Mesenchymal stem cell (in vitro differentiated cells and primary cell): ENCODE measurements at places on chromosomes 4 and X.
A peak's percentile ranks its signal among the peaks of the same experiment; 100 is the strongest.

- no peak overlapping the region for H3K27ac ChIP-seq
- no peaks in the 10 kb centered on the region for H3K36me3 ChIP-seq
- no peaks in the 10 kb centered on the region for H3K27me3 ChIP-seq
- DNase-seq = no peak
- H3K4me3 ChIP-seq = no peak overlapping the region
Measured at GRCh38 chrX:15165832-15166231, 104.1 kb downstream of the ASB9 start.

DNA sequence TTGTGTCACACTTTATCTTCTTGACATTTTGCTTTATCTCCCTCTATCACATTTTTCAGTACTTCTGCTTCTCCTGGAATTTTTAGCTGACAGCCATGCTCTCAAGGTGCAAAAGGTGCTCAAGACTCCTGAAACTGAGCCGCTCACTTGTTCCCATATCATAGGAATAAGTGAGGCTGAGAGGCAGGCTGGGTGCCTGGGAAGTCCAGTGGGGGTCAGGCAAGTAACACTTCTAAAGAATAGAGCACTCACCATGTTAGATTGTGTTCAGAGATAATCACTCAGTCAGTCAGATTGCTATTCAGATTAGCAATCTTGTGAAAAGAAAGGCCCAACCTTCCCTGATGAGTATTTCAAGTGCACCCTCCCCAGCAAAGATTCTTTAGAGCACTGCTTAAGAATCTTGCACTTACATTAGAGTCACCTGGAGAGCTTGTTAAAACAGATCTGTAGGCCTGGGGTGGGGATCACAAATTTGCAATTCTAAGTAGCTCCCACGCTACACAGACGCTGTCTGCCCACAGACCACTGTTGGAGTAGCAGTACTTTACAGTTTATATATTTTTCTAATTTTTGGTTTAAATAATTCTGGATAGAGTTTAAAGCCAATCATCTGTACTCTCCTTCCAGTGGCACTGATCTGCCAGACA, 23.1 kb upstream of the LRAT start:
- no peaks in the 10 kb centered on the region for H3K27me3 ChIP-seq
- no peaks in the 10 kb centered on the region for H3K36me3 ChIP-seq
- H3K27ac ChIP-seq = no peak overlapping the region
- H3K4me3 ChIP-seq = no peak overlapping the region

GRCh38 chr4:87038837-87039615, 104.2 kb downstream of the AFF1 start:
- peak overlapping the region; percentile 87 for H3K27ac ChIP-seq
- H3K4me3 ChIP-seq = peak overlapping the region; percentile 3
- no peaks in the 10 kb centered on the region for H3K36me3 ChIP-seq
- H3K4me1 ChIP-seq = peaks cover 27% of the 10 kb centered on the region
- no peaks in the 10 kb centered on the region for H3K27me3 ChIP-seq

DNA sequence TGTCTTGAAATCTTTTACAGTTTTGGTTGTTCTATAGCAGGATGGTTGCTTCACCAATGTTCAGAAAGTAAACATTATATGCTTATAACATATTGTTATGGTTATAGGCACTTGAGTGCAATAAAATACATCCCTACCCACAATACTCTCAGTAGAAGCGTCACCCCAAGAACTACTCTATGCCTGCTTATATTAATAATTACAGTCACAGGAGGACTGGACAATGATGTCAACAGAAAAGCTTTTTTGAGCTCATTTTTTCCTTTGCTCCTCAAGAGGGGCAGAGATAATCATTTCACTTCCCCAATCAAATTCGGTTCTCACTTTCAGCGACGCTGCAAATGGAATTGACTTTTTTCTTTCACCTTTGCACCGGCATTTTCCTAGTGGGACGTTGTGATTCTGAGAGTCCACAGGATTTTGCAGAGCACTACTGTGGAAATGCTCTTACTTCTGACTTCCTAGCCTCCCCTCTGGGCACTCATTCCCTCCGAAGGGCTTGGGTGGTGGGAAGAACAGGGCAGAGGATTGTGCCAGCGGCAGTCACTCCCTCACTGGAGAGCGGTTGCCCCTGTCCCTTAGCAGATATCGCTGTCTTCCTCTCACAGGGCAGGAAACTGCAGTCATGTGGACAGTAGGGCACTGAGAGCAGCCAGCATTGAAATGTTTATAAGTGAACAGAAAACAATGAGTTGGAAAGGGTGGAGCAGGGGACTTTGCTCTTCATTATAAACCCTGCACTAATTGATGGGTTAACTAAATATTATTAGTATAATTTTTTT, 24.9 kb upstream of the SGMS2 start:
- H3K36me3 ChIP-seq = no peaks in the 10 kb centered on the region
- no peaks in the 10 kb centered on the region for H3K4me1 ChIP-seq
- H3K4me3 ChIP-seq = no peak overlapping the region
- H3K27me3 ChIP-seq = no peaks in the 10 kb centered on the region
- DNase-seq = no peak

DNA sequence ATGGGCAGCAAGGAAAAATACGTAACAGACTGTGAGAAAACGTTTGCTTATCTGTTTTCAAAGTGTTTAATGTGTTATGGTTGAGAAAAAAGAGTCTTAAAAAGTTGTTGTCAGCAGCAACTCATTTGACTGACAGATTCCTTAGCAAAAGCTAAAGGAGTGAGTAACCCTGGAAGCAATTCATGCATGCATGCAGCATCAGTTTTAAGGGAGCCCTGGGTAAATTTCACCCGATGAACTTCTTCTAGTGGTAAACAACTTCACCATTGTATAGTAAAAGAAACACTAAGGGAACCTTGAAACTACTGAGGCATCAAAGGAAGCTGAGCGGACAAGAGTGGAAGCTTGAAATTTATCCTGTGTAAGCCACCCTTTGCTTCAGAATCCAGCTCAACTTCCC, 583.2 kb upstream of the INTU start:
- H3K4me1 ChIP-seq = peaks cover 8% of the 10 kb centered on the region
- no peak overlapping the region for H3K4me3 ChIP-seq
- H3K27ac ChIP-seq = peak overlapping the region; percentile 84
- H3K27me3 ChIP-seq = no peaks in the 10 kb centered on the region

DNA sequence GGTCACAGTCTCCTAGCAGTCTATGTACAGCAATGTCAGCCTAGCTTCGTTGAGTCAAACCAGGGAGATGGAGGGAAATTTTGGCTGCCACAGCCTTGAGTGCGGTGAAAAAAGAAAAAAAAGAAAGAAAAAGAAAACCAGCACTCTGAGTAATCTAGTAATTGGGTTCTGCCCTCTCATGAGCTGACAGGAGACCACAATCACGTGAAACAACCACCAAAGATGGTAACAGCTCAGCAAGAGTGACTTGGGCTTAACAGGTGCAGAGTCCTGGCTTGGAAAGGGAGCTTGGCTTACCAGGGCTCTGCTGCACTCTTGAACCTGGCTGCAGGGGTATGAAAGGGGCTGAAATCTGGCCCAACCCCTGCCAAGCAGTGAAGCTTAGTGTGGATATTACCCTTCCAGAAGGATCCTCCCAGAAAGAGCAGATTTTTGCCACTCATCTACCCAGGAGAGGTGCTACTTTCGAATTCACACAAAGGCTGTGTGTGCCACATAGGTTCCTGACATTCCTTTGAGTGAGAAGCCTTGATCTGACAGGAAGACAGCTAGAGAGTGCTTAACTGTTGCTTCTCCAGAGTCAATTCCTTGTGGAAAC, 350.3 kb downstream of the PTTG2 start:
- H3K27me3 ChIP-seq = no peaks in the 10 kb centered on the region
- H3K36me3 ChIP-seq = no peaks in the 10 kb centered on the region
- no peak overlapping the region for H3K27ac ChIP-seq
- H3K4me1 ChIP-seq = peaks cover 2% of the 10 kb centered on the region

GRCh38 chr4:28357990-28358389, 1497.3 kb downstream of the STIM2 start:
- no peaks in the 10 kb centered on the region for H3K27me3 ChIP-seq
- no peak overlapping the region for H3K4me3 ChIP-seq
- DNase-seq = no peak
- H3K4me1 ChIP-seq = no peaks in the 10 kb centered on the region

- H3K4me3 ChIP-seq = peak overlapping the region; percentile 43
- DNase-seq = no peak
- peaks cover 1% of the 10 kb centered on the region for H3K4me1 ChIP-seq
- H3K36me3 ChIP-seq = no peaks in the 10 kb centered on the region
Measured at GRCh38 chr4:112818594-112818965, 181.6 kb downstream of the LARP7 start.

- H3K27me3 ChIP-seq = no peaks in the 10 kb centered on the region
- peak overlapping the region; percentile 80 for H3K27ac ChIP-seq
- DNase-seq = no peak
- H3K36me3 ChIP-seq = no peaks in the 10 kb centered on the region
- peaks cover 4% of the 10 kb centered on the region for H3K4me1 ChIP-seq
Measured at GRCh38 chr4:47531954-47532321, 46.9 kb downstream of the ATP10D start.

GRCh38 chr4:145213245-145213644, 32.9 kb upstream of the OTUD4 start:
- H3K4me1 ChIP-seq = no peaks in the 10 kb centered on the region
- H3K4me3 ChIP-seq = no peak overlapping the region
- DNase-seq = no peak
- no peaks in the 10 kb centered on the region for H3K36me3 ChIP-seq
- no peaks in the 10 kb centered on the region for H3K27me3 ChIP-seq

GRCh38 chr4:157045507-157046127, 30.3 kb upstream of the GLRB start:
- H3K4me3 ChIP-seq = no peak overlapping the region
- H3K36me3 ChIP-seq = no peaks in the 10 kb centered on the region
- H3K4me1 ChIP-seq = no peaks in the 10 kb centered on the region
- no peaks in the 10 kb centered on the region for H3K27me3 ChIP-seq

DNA sequence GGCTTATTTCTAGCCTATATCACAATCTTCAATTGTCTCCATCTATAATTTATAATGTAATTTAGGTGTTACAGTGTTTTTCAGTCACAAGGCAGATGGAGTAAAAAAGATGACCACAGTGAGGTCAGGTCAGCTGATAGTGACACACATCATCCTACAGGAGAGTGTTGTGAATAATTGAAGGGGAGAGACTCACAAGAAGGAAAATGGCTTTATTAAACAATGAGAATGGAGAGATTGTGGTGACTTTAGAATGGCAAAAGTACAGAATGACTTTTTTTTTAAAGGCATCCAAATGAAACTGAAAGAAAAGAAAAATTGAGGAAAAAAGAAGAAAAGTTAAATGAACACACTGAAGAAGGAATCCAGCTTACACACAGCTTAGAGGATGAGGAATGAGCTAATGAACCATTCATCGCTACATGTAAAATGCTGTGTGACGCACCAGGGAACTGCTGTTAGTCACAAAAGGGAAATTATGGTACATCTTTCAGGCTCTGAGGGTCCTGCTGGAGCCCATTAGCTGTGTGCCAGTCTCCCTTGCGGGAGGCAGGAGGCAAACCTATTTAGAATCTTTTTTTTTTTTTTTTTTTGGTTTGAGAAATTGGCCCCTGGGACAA, 56.6 kb downstream of the SPRY1 start:
- H3K27ac ChIP-seq = no peak overlapping the region
- peak; percentile 69 for DNase-seq
- no peaks in the 10 kb centered on the region for H3K27me3 ChIP-seq
- no peak overlapping the region for H3K4me3 ChIP-seq
- peaks cover 1% of the 10 kb centered on the region for H3K4me1 ChIP-seq
- no peaks in the 10 kb centered on the region for H3K36me3 ChIP-seq

DNA sequence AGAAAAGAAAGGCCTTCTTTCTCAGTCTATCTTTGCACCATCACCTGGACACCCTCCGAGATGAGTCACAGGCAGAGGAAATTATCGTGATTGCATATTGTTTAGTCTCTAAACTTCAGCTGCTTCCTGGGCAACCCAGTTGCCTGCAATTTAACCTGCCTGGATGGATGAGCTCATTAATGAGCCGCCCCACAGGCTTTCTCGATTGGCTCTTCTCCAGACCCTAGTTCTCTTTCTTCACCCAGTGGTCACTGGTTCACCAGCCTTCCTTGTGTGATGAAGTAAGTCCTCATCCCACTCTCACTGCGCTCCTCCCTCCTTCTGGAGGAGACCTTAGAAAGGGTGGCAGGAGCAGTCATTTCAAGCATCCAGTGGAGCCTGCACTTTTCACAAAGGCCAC, 94.4 kb downstream of the SOWAHB start:
- H3K27me3 ChIP-seq = no peaks in the 10 kb centered on the region
- no peaks in the 10 kb centered on the region for H3K36me3 ChIP-seq
- DNase-seq = peak; percentile 99
- H3K27ac ChIP-seq = peak overlapping the region; percentile 95
- peaks cover 17% of the 10 kb centered on the region for H3K4me1 ChIP-seq
- H3K4me3 ChIP-seq = no peak overlapping the region

- no peak overlapping the region for H3K27ac ChIP-seq
- DNase-seq = no peak
- no peaks in the 10 kb centered on the region for H3K36me3 ChIP-seq
- H3K27me3 ChIP-seq = no peaks in the 10 kb centered on the region
Measured at GRCh38 chrX:154991039-154991438, 31.5 kb downstream of the F8 start.

DNA sequence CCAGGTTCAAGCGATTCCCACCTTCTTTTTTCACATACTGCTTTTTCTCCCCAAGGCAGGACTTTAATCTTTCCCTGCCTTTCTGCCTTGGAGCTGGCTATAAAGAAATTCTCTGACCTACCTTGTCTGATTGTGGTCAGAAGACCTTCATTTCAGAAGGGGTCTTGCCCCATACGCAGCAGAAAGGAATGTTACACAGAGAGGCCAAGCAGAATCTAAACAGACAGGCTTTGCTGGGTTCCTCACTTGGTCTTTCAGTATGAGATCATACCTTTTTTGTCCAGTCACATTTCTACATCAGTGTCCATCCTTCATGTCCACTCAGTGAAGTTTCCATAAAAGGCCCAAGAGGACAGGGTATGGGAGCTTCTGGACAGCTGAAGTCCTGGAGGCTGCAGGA, 108.3 kb upstream of the RBPJ start:
- H3K36me3 ChIP-seq = no peaks in the 10 kb centered on the region
- no peak overlapping the region for H3K27ac ChIP-seq
- DNase-seq = peak; percentile 28
- no peaks in the 10 kb centered on the region for H3K4me1 ChIP-seq
- H3K27me3 ChIP-seq = no peaks in the 10 kb centered on the region

- H3K27me3 ChIP-seq = peaks cover 4% of the 10 kb centered on the region
- H3K36me3 ChIP-seq = peaks cover 15% of the 10 kb centered on the region
- H3K4me1 ChIP-seq = peaks cover 39% of the 10 kb centered on the region
- H3K27ac ChIP-seq = no peak overlapping the region
- no peak overlapping the region for H3K4me3 ChIP-seq
- peak; percentile 17 for DNase-seq
Measured at GRCh38 chr4:7646384-7647061, 211.8 kb upstream of the PSAPL1 start.

DNA sequence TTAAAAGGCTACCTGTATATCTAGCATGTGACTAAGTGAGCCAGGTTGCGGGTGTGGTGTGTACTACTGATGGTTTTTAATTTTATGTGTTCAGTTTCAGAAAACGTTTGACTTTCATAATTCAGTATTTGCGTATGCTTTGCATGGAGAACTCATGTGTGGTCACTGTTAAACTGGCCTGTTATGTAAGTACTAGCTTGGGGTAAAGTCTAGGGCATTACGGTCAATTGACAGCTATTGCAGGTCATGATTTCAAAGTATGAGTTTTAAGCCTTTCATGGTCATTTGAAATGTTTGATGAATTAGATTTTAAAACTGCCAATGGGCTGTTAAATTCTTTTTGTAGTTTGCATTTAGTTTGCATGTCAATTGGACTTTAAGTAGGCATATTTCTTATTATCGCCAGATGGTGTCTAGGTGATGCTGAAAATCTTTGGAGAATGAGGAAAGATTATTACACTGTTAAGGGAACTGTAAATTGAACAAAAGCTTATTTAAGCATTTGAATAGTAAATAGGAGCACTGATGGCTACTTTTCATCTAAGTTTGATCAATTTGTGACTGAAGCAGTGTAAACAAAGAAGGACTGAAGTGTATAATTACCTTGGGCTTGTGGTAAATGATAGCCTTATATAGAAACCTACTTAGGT, 563.4 kb downstream of the DACH2 start:
- H3K36me3 ChIP-seq = no peaks in the 10 kb centered on the region
- H3K4me3 ChIP-seq = no peak overlapping the region
